ENCODE measurements at places on chromosomes 11 and 22. TPM values are rescaled to one million over a fixed set of nuclear protein-coding genes. Genes with fewer than 3 reads are reported as not detected.

The FGF4 gene
- polyA plus RNA-seq = not detected

The TREH gene
- polyA plus RNA-seq = 0.16 TPM

The KRTAP5-10 gene
- not detected for polyA plus RNA-seq

The CSF2RB gene
- polyA plus RNA-seq = 3.6 TPM

The NCAM1 gene
- 47.5 TPM for polyA plus RNA-seq

The CECR2 gene
- 16.5 TPM for polyA plus RNA-seq

The OR8G1 gene
- not detected for polyA plus RNA-seq
